ENCODE measurements at places on chromosomes 5 and 9.

GRCh38 chr5:73311291-73312110 is 137.1 kb downstream of the FOXD1 start:
- DNase-seq = no peak

DNA sequence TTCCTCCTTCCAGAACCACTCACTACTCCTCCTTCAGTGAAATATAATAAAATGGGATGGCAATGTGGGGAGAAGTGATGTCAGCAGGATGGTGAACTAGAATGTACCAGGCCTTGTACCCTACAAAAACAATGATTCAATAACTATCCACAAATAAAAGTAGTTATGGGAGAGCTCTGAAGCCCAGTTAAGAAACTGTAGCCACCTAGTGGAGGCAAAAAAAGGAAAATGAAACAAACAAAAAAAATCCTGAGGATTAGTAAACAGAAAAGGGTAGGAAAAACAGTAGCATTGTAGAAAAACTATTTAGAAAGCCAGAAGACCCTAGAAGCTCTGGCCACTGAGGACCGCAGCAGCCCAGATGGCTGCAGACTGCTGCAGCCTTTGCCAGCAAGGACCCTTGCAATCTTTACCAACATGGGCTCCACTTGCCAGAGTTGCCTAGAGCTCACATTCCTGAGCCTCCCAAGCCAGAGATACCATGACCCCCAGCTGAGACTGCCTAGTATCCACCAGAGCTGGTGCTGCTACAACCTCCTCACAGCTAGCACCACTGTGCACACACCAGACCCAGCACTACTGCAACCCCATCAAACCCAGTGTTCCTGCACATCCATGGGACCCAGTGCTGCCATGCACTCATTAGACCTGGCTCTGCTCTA is 259.7 kb upstream of the MSX2 start:
- DNase-seq = no peak

GRCh38 chr5:143337946-143338345 is 65.5 kb downstream of the NR3C1 start:
- DNase-seq = no peak

DNA sequence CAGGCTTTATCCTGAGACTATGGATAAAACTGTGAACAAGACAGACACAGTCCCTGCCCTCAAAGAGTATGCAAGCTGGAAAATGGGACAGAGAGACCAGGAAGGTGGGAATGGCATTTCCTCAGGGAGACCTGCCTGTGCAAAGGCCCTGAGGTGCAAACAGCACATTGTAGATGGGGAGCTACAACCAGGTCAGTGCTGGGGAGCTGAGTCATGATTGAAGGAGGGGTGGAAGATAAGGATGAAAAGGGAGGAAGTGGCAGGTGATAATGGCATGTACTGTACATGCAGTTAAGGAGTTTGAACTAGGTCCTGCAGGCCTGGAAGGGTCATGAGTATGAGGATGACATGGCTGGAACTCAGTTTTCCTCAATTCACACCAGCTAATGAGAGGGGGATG is 75.5 kb upstream of the BOD1 start:
- no peak for DNase-seq

DNA sequence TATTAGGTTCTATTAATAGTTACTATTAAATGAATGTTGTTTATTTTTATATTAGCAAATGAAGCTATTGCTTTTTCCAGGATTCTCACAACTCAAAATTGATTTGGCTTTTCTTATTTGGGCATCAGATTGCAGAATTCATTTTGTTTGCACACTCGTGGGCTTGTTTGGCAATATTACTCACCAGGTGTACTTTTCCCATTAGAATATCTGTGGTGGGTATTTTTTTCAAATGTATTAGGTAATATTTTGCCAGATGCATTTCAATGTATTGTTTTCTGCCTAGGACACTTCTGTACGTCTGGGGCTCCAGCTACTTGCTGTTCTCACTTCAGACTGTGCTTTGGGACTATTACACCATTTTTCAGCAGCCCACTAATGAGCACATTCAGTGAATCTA is 108.0 kb upstream of the GHR start:
- no peak for DNase-seq

GRCh38 chr5:114665551-114665950 is 303.7 kb downstream of the KCNN2 start:
- DNase-seq = no peak

- no peak for DNase-seq
Observed at GRCh38 chr5:131186561-131187256, 16.0 kb downstream of the LYRM7 start.

DNA sequence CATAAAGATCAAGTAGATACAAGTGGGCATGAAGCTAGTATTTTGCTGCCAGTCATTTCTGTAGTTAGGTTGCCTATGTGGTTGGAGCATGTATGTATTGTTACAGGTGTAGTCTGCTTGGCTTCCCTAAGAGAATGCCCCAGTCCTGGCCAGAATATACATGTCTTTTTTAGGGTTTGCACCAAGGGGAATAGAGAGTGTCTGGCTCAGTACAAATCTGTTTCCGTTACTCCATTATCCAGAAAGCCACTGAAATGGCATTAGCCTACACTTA is 23.2 kb downstream of the TGFBR1 start:
- no peak for DNase-seq

- DNase-seq = no peak
Observed at GRCh38 chr9:132792547-132792946, 85.5 kb downstream of the AK8 start.

- peak; percentile 8 for DNase-seq
Observed at GRCh38 chr5:134647750-134648424, 698 bp upstream of the SEC24A start.

DNA sequence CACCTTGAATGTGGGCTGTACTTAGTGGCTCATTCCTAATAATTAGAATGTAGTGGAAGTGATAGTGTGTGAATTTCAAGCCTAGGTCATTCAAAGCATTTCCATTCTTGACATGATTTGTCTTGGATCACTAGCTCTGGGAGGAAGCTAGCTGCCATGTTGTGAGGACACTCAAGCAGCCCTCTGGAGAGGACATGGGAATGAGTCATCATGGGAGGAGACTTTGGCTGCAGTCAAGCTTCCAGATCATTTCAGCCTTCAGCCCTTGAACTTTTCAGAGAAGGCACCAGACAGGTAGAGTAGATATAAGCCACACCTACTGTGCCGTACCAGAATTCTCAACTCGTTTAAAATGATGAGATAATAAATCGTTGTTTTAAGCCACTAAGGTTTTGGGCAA is 506.9 kb downstream of the ZNF608 start:
- DNase-seq = no peak

GRCh38 chr5:8019719-8020218 is 150.8 kb downstream of the MTRR start:
- DNase-seq = no peak

DNA sequence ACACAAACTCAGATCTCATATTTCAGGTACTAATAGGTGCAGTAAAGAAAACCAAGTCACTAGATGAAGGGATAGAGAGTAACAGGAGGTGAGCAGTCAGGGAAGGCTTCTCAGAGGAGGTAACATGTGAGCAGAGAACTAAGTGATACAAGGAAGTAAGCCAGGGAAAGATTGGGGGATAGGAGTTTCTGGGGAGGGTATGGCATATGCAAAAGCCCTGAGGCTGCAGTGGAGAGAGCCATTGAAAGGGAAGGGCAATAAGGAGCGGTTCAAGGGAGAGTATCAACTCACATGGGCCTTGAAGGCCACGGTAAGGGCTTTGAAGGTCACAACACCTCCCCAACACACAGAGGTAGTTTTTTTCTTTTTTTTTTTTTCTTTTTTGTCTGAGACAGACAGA is 6.9 kb downstream of the OLFML2A start:
- no peak for DNase-seq

All from stimulated activated CD8-positive, alpha-beta memory T cell treated with anti-CD3 and anti-CD28 coated beads, Interleukin-4, amount 100 ng/mL, for 1 hour (primary cell).